Renal cortex interstitium (tissue), 15 donors: ENCODE measurements at places on chromosomes 1 and 21. TPM values are rescaled to one million over a fixed set of nuclear protein-coding genes. Genes with fewer than 3 reads are reported as not detected.

The CLDN17 gene
- polyA plus RNA-seq: not detected

The SPRR2F gene
- not detected for polyA plus RNA-seq

The C8B gene
- polyA plus RNA-seq: not detected

The CFAP74 gene
- polyA plus RNA-seq: 0.96 TPM

The CD34 gene
- 106 TPM for polyA plus RNA-seq

The FAM151A gene
- 32.5 TPM for polyA plus RNA-seq

The FCGR3A gene
- 1.6 TPM for polyA plus RNA-seq

The SPATA46 gene
- polyA plus RNA-seq: 5.1 TPM

The S100A4 gene
- 31.8 TPM for polyA plus RNA-seq

The SLC9C2 gene
- 0.25 TPM for polyA plus RNA-seq

The YIPF1 gene
- 33.4 TPM for polyA plus RNA-seq

The CLCA4 gene
- polyA plus RNA-seq: not detected

DNA sequence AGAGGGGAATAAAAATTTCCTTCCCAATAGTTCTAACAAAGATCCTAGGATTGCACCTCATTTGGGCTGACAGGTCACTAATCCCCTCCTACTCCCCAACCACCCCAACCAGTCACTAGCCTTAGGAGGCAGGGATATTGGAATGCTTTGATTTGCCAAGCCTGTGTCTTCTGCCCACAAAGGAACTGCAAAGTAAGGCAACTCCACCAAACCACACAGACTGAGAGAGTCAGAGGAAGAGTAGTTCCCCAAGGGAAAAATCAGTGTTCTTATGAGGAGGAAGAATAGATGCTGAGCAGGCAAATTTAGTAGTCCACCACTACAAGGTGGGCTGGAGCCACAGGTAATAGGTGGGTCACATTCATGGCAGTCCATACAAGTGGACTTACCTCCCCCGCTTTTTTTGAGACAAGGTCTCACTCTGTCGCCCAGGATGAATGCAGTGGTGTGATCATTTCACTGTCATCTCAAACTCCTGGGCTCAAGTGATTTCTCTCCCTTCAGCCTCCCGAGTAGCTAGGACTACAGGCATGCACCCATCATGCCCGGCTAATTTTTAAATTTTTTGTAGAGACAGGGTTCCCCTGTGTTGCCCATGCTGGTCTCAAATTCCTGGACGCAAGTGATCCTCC, 3.7 kb upstream of the TMEM39B start:
- DNase-seq: no peak

DNA sequence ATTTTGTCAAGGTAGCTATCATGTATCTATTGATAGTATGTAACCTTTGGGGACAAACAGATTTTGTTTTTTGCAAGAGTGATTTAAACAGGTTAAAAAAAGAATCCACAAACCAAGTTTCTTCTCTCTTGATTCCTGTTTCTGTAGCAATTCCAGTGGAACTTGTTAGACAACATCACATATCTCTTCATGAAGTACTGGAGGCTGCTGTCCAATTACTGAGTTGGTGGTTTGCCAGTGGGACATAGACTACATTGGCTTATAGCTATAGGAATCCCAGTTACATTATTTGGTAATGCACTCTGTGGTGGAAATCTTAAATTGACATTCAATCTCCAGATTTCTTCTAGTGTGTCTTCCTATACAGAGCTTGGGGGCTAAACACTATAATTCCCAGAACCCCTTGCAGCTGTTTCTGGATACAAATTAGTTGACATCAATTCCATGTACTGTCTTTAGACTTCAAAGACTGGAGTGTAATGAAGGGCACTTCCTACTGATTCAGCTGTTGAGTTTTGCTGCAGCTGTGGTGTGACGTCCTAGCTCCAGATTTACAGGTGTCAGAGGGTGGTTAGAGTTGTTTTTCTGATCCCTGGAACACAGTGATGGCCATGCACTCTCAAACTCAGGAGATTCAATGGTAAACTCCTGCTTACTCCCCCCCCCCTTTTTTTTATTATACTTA, 29.4 kb upstream of the GCLM start:
- DNase-seq: no peak

- no peak for DNase-seq
These were observed 61.6 kb downstream of the KLHDC7A start for GRCh38 chr1:18542351-18542750.

DNA sequence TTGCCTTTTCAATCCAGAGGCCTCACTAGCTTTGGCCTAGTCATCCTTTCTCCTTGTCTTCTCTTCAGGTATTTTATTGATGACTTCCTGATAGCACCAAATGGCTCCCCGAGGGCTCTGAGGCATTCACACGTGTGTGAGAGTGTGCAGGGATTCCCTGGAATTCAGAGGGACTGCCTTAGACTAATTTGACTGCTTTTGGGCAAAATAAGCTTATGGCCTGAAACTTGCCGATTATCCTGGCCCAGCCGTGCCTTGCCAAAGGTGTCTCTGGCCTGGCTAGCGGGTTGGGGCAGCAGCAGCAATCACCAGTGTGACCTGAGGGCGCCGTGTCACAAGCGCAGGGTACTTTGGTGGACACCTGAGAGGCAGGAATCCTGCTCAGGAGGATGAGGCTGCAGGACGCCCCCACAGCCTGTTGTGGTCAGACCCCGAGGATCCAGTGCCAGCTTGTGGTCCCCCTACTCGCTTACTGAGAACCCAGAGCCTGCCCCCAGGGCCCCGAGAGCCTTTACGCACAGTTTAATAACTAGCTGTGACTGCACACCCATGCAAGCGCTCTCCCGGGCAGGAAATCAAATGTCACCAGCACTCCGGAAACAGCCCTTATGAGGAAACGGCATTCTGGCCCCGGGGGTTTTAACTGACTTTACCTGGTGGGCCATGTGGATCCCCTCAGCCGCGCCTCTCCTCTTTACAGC, 62.8 kb upstream of the PDE9A start:
- no peak for DNase-seq

GRCh38 chr1:155300024-155300423, 1.2 kb downstream of the PKLR start:
- no peak for DNase-seq

DNA sequence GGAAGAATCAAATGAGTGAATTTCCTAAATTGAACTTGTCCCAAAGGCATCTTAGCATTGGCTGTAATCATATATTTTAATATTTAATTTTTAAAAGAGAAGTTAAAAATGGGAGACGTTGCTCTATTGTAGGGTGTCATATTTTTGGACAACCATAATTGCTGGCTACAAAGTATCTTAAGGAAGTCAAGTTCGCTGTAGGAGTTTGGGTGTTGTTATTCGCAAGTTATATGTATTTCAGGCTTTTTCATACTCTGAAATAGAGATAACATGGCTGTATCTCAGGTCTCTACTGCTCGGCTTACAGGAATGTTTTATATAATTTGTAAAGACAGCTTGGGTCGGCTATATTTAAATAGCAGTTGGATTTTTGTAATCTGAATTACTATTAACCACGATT, 852 bp downstream of the TMEM50A start:
- no peak for DNase-seq

DNA sequence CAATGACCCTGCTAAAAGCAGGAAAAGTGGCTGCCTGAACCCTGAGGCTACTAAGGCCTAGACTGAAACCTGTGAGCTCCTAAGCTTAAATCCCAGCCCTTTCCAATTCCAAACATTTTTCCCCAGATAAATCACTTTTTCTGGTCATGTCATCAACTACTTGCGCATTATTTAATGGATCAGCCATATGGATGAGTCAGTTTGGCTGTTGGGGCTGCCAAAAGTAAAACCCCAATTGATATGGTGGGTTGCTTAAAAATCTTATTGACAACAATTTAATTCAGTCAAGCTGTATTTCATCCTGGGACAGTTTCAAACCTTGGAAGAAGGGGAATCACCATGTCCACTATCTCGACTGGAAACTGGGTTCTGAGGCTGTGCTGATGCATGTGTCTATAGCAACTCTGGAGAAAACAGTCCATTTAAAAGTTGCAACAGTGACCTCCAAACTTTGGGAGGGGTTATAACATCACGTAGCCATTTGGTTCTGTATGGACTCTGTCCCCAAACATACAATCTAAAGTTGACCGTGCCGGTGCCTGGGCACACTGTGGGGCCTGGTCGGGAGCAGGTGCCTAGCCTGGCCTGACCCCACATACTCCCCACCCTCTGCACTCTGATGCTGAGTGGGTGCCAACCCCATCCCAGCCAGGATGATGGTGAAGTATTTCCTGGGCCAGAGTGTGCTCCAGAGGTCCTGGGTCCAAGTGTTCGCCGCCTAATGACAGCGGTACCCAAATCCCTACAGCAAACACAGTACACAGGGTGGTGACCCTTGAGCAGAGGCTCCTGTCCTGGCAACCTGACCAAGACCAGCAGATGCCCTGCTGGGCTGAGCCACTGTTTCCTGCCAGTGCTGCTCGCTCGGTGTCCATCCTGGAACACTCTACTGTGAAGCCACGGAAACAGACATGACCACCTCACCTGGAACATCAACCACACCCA, 46.5 kb upstream of the LRRC52 start:
- no peak for DNase-seq

DNA sequence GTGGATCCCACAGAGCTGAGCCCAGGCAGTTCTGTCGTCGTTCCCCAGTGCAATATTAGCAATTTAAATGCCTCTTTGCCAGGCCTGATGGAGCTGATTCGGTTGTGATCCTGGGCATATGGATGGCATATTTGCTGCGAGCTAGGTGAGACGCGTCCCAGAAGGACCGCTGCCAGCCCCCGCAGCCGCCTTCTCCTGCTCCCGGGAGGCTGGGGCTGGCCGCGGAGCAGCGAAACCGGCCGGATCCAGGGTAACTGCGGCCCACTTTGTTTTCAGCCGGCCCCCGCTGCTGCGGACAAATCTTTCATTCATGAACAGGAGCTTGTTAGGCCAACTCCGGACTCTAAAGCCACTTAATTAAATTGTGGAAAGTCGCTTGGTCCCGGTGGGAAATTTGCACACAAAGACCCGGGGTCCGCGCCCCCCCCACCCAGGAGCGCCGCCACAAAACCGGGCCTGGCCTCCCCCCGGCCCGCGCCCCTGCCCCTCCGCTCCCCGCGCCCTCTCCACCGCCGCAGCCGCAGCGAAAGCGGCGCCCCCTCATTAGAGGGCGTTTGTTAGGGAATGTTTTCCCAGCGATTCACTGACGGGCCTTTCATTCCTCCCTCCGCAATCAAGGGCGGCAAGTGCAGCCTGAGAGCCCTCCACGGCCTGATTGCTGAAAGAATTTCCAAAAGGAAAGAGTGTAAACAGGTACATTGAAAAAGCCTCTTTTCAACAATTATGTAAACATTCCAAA, 383.3 kb downstream of the RRAGC start:
- DNase-seq: no peak

GRCh38 chr1:65681096-65681495, 111.6 kb upstream of the PDE4B start:
- DNase-seq: no peak

GRCh38 chr21:39060485-39061083, 122.7 kb downstream of the PSMG1 start:
- DNase-seq: no peak

- no peak for DNase-seq
These were observed 5.1 kb downstream of the HRNR start for GRCh38 chr1:152218762-152219436.

GRCh38 chr1:89085781-89086180, 20.8 kb upstream of the GBP1 start:
- no peak for DNase-seq

DNA sequence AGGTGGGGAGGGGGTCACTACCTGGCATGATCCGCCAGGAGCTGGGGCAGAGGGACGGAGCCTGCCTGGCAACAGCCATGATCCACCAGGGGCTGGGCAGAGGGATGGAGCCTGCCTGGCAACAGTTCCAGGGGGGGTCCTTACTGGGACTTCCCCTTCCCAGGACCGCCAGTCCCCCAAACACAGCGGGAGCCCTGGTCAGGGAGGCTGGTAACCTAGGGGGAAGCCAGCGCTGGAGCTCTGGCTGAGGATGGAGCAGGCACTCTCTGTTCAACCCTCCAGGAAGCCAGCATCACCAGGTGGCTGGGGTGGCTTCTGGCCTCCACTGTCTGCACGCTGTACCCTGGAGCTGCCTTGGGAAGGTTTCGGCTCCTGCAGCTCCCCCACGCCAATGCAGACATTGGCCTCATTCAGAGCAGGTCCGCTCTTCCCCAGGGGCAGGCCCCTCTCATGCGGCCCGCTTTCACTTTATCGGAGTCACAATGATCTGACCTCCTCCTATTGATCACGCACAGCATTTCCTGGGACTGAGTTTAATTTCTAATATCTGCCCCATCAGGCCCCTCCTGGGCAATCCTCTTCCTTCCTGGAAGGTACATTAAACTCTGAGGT, 68.4 kb upstream of the ABCG1 start:
- no peak for DNase-seq

- no peak for DNase-seq
These were observed 48.9 kb downstream of the PRDM16 start for GRCh38 chr1:3117879-3118278.

DNA sequence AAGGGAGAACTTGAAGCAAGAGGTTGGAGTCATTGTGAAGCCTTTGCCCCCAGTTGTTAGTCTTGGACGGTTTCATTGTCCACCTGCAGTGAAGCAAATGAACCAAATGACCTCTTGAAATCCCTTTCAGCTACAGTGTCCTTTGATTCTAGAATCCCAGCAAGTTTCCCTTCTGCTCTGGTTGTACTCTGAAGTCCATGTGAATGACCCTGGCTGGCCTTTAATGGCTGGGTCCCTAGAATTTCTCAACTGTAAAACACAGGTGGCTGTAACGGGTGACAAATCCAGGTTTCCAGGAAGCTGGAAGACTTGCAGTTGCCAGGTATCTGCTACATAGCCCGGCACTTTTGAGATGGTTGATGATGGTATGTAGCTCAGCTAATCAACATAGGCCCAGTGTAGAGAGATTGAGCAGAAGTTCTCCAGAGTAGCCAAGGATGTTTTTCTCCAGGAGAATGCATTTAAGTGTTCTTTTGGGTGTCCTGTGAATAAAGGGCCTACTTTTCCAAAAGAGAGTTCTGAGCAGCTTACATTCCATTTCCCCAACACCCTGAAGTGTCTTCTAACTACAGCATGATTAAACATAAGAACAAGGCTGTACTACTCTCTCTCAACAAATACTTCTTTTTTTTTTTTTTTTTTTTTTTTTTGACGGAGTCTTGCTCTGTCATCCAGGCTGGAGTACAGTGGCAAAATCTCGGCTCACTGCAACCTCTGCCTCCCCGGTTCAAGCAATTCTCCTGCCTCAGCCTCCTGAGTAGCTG, 17.6 kb upstream of the SLC30A1 start:
- no peak for DNase-seq

DNA sequence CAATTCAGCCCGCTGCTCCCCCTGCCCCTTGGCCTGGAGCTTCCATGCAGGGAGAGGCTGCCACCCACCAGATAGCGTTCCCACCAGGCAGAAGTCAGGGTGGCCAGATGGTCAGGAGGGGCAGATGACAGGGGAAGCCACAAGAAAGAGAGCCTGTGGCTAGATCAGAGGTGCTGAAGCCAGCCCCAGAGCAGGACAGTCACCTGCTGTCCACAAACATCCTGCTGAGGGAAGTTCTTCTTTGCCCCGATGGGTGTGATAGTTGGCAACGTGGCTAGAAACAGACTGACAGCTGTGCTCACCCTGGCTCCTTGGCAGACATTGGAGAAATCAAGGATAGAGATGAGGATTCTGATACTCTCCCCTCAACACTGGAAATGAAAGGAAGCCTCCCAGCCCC, 27.2 kb upstream of the SRP9 start:
- DNase-seq: no peak
